GM12892 (cell line): ENCODE measurements at places on chromosomes 3 and 15.
A peak's percentile ranks its signal among the peaks of the same experiment; 100 is the strongest.

DNA sequence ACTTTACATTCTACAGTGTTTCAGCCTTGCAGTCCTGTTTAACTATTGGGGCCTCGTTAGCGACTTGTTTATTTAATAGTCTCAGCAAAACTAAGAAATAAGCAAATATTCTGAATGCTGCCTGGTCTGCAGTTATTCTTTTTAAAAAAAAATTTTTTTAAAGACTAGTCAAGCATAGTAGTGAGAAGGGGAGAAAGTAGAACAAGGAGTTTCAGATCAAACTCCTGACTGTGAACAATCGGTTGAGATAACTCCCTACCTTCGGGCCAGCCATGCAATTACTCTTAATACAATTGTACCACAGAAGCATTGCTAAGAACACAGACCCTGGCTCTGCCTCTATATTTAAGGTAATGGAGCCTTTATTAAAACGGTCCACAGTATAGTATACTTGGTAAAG, 5.8 kb upstream of the DUT start:
- no peak for DNase-seq

DNA sequence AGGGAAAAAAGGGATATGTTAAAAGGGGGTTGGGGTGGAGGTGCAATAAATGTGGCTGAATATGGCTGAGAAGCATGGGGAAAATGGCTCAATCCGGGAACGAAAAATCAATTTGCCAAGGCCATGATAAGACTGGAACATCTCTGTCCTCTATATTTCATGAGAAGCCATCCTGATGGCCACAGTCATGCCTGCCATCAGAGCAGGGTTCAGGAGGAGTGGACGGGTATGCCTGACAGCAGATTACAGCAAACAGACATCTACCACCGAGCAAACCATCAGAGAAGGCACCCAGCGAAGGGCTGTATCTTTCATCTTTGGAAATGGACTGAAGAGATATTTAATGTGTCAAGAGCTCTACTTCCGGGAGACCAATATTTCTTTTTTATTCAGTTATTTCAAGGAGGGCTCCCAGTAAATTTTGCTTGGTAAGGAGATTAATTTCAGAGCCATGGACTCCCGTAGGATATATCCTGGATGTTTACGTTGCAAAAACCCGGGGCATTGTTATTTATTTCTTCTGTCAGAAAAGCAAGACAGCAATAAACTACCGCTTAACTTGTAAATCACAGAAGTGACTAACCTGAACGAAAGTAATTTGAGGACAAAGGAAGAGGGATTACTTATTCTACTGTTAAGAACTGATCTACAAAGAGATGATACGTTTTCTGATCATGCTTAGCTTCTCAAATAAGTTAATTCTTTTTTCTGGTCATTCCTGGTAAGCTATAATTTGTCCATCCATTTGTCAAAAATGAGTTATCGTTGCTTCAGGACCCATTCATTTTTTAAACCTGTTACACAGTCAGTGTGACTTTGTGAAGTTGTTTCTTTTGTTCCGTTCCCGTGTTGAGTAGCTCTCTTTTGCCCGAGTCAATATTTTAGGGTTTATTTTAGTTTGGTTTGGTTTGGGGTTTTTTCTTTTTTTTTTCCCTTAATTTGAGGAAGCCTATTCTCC, 80.6 kb upstream of the CHD2 start:
- DNase-seq: no peak

GRCh38 chr15:28096411-28096669, 2.8 kb downstream of the OCA2 start:
- no peak for DNase-seq

DNA sequence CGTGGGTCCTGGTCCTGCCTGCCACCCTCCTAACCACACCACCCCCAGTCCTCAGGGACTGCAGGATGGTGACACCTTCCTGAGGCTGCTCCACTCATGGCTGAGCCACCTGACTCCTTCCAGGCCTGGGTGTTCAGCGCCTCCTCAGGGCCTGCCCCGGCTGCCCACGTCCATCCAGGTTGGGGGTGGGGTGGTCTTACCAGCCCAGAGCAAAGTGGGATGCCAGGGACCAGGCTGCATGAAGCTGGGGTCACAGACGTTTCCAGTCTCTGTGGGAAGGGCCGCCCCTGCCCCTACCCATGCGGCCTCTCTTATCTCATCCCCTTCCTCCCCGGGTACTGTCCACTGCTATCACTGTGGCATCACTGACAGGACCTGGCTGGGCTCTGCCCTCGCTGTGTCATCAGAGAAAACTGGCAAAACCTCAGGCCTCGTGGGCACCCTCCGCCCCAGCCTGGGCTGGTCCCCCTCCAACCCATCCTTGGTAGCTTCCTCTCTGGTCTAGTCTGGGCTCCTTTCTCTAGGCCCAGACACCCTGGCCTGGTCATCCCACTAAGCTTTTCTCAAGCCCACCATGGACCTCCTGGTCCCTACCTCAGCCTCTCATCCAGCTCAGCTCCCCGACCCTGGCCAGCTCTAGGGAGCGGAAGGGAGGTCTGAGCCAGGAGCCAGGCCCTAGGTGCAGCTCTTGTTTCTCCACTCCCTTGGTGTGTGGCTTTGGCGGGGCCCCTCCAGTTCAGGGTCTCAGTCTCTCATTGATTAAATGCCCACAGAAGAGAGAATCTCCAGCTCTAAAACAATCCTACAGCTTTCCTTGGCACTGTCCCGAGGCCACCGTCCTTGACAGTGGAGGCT, 32.9 kb downstream of the WNT7A start:
- DNase-seq: no peak

GRCh38 chr15:34241376-34242330, 16.8 kb downstream of the EMC4 start:
- peak; percentile 9 for DNase-seq

- DNase-seq: no peak
Observed at GRCh38 chr15:52651868-52652267, 27.3 kb downstream of the ATOSA start.

DNA sequence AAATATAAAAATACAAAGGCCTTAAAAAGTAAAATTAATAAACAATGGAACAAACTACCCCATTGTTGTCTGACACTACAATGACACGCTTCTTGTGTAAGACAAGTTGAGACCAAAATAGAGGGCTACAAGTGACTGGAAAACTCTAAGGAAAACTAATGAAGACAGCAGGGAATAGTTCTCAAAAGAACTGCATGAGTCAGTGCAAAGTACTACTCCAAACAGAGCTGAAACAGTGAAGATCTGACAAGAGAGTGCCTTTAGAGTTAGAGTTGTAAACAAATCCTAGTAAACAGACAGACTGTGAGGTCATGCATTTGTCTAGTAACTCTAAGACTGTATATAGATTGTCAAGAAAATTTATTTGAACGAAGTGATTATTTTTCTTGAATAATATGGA, 233.9 kb downstream of the BBX start:
- no peak for DNase-seq

DNA sequence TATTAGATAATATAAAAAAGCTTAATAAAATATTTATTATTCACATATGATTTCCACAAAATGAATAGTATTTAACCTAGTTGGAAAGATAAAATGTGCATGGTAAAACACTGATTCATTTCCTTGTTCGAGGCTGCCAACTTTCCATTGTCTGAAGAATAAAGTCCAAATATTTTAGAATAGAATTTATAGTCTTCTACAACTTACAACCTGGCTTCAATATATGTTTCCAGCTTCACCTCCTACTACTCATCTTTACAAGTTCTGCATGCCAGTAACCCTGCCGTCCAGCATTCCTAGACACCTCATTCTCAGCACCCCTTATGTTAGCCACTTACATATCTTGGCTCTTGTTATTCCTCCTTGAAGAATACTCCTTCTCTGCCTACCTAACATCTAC, 244.5 kb downstream of the FGF12 start:
- DNase-seq: no peak

DNA sequence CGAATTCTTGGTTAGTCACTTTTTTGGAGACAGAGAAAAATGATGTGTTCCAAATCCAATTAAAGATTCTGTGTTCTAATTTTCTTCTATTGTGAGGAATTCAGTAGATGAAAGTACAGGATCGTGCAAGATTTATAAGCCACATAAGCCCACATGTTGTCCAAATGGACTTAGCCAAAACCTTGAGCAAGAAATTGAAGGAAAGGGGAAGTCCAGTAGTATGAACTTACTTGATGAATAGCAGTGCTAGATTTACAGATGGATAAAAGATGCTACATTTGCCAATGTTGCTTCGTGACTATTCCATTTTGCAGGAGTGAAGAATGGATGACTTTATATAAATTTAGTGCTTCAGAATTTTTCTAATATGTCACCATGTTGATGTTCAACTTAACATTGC, 120.0 kb upstream of the ATP11B start:
- DNase-seq: no peak

DNA sequence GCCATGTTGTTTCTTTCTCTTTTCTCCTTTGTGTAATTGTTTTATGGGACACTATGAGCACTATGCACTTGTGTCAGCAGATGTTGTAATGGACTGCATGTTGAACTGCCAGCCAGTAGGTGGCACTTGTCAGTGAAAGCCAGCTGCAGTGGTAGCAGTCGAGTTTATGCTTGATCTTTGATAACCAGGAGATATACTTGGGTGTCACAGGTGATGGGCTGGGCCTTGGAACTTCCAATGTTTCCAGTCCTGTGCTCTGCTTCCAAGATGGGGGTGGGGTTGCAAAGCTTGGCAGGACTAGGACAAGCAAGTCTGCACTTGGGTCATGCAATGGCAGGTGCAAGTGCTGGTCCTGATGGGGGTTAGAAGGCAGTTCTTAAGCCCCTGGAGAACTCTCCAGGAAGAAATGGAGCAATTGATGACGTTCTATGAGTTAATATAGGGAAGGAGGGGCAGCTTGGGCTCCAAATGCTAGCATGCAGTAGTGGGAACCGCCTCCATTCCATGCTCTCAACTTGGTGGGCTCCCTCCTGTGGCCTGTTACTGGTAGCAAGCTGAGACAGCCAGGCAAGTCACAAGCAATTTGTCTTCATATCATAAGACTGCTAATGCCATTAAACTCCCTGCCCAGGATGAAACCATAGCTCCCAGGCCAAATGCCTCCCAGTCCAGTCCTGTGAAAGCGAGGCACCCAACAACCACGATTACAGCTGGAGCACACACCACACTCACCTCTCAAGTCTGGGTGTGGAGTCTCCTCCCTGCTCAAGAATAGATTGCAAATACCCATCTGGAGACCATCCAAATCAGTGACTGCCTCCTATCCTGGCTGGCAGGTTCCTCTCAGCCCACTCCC, 287.2 kb downstream of the CGGBP1 start:
- DNase-seq: no peak

GRCh38 chr3:190616637-190617036, 102.8 kb downstream of the IL1RAP start:
- no peak for DNase-seq

- DNase-seq: no peak
Observed at GRCh38 chr15:53470743-53471142, 288.7 kb downstream of the WDR72 start.

GRCh38 chr15:41501191-41501917, 7.7 kb downstream of the ITPKA start:
- DNase-seq: no peak

DNA sequence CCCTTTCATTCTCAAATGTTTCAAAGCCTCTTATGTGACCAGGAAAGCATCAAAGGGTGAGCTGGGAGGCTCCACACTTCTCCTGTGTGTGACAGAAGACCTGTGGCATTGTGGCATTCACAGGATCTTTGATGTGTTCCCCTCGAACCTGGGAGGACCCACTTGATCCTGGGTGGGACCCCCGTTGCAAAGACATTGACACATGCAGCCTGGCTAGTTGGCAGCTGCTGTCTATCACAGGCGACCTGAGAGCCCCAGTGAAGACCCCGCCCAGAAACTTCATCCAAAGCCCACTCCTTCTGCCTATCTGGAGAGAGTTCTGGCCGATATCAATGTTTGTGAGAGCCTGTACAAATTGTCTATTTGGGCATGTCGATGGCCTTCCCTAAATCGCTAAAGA, 140.4 kb upstream of the ATP2B2 start:
- no peak for DNase-seq

GRCh38 chr3:5305684-5305989, 118.1 kb downstream of the EDEM1 start:
- DNase-seq: no peak

GRCh38 chr3:48015431-48016180, 610 bp downstream of the MAP4 start:
- DNase-seq: no peak

DNA sequence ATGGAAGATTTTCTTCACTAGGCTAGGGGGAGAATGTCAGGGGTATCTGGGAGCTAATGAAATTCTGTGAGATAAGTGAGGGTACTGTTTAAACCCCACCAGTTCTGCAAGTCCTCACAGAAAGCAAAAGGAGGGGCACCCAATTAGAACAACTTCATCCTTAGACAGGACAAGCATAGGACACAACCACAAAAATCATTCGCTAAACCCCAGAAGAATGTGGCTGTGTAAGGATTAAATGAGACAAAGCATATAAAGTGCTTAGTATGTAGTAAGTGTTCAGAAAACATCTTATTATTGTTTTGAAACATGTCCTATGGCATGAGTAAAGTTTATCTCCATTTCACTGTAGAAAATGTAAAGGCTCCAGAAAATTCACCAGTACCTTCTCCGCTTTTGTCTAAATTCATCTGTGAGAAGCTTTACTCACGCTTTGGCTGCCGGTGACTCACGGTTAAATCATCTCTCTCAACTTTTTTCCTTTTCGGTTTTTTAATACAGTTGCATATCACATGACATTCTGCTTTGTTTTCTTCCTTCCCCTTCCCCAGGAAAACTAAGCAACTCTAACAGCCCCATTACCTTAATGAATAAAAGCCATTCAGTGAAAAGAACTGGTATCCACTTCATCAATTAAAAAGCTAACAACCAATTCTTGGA, 1.7 kb downstream of the CLRN1 start:
- no peak for DNase-seq

DNA sequence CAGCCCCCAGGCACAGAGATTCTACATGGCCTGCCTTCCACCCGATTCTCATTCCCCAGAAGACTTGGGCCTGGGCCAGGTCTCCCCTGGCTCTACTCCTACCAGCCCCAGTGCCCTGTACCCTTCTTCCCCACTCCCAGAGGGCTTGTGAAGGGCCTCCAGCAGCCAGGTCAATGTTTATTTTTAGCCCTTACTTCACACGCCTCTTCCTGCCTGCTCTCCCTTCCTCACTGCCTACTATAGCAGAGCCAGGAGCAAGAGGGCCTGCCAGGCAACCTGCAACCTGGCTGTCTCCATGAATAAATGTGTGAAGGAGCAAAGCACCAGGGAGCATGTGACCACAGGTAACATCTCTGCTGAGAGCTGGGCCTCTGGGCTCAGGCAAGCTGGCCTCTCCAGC, 26.4 kb upstream of the APEH start:
- no peak for DNase-seq

GRCh38 chr3:156704370-156705036, 30.1 kb downstream of the TIPARP start:
- no peak for DNase-seq

DNA sequence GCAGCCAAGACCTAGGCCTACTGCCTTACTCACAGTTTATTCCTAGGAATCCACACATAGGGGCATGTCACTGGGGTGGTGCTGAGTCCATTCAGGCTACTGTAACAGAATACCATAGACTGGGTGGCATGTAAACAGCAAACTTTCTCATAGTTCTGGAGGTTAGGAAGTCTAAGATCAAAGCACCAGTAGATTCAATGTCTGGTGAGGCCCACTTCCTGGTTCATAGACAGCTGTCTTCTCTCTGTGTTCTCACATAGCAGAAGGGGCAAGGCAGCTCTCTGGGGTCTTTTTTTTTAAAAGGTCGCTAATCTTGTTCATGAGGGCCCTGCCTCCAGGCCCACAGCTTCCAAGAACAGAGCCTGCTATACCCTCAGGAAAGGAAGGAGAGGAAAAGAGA, 113.9 kb upstream of the MANF start:
- no peak for DNase-seq
